ENCODE measurements at places on chromosomes 7 and 10.

DNA sequence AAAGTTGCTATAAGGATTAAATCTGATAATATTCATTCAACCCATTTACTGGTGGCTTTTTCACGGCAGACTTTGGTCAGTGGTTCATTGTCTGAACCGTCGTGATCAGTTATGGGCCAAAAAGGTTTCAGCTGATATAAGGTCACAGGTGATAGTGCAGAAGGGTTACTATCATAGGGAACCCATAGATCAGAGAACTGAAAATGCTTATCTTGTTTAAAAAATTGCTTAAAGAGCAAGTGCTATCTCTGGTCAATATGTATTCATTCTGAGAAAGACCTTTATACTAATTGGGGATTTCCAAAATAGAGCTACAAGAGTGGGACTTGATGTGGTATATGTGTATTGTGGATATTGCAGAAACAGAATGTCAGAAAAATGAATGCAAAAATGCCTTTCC is 147.8 kb upstream of the SEMA3E start:
- DNase-seq = no peak

DNA sequence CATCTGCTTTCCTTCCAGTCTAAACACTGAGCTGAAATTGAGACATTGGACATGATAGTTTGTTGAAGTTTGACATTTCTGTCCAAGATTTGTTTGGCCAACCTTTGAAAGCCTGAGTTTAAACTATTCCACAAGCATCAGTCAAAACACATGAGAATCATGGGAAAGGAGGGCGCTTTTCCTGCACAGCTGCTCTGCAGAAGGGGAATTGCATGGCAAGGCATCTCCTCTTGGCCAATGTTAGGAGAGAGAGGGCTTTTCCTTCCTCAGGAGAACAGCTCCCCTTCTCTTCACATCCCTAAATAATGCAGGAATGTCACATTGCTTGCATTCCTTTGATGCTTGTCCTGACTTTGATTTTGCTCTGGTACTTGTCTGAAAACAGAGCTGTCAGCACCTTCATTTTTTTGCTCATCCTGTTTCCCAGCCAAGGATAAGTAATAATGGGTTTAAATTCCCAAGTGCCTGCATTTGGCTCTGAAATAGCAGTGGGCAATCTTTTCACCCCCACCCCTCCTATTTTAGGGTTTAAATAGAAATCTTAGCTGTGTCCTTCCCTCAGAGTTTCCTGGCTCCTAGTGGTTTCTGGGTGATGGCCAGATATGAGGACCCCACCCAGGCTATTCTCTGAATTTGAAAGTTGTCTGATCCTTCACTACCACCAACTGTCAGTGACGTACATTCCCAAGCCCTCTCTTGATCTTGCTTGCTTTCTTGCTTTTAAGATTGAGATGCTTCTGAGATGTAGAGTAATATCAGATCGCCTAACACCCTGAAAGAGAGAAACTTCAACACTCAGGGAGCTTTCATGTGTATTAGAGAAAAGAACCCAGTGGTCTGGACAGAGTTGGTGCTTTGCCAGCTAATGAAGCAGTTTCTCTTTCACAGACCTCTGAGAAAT is 75.2 kb upstream of the NPVF start:
- DNase-seq = peak; percentile 80

DNA sequence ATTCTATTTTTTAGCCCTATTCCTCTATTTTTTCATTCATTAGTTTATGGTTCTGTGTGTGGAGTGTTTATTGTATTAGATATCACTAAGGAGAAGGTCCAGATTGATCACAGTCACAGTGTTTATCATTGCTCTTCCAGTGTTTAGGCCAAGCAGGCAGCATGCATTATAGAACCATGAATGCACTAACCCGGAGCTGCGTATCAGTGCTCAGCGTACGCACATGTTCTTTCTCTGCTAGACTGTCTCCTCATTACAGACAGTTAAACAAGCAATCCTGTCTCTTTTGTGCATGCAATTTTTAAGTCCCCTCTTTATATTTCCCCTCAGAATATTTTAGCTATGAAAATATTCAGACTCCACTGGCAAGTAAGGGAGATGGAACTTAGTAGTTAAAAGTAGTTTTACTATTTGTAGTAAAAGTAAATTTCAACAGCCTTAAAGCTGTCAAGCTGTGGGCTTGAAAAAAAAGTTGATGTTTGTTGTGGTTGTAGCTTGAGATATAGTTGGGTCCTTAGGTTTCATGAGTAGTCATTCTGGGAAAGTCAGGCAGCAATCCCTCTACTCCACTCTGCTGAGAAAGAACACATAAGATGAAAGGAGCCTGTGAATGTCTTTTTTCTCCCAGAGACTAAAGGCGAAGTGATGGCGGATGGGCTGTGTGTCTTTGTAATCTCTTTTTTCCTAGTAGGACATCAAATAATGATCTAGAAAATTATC is 260.4 kb downstream of the CDK14 start:
- DNase-seq = no peak

GRCh38 chr10:47403446-47404318 is 19.6 kb upstream of the ZNF488 start:
- DNase-seq = peak; percentile 42

DNA sequence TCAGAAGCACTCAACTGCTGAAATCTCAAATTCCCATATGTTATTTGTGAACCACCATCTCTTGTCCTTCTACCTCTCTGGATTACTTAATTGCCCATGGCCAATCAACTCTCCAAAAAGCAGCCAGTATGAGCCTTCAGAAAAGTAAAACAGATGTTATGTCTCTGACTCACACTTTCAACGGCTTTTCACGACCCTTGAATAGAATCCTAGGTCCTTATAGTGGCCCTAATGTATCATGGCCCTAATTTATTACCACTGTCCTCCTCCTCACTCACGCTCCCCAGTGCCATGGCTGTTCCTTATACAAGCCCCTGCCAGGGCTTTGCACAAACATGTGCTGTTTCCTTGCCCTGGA is 20.0 kb downstream of the ZNF438 start:
- DNase-seq = no peak

DNA sequence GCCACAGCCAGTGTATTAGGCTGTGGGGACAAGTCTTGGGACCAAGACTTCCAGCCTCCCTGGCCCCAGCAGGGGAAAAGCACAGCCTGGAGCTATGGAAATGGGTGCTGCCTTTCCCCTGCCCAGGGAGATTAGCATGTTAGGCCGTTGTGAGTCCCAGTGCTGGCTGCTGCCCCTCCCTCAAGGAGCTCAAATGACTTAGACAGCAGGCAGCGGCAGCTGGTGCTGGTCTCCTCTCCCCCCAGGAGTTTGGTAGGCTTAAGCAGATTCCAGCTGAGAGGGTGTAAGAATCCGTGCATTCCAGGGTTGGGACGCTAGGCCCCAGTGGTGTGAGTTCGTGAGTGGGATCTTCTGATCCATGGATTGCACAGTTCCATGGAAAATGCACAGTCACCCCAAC is 301.5 kb upstream of the PHF14 start:
- DNase-seq = no peak

GRCh38 chr10:90141791-90142190 is 440.4 kb downstream of the KIF20B start:
- no peak for DNase-seq

DNA sequence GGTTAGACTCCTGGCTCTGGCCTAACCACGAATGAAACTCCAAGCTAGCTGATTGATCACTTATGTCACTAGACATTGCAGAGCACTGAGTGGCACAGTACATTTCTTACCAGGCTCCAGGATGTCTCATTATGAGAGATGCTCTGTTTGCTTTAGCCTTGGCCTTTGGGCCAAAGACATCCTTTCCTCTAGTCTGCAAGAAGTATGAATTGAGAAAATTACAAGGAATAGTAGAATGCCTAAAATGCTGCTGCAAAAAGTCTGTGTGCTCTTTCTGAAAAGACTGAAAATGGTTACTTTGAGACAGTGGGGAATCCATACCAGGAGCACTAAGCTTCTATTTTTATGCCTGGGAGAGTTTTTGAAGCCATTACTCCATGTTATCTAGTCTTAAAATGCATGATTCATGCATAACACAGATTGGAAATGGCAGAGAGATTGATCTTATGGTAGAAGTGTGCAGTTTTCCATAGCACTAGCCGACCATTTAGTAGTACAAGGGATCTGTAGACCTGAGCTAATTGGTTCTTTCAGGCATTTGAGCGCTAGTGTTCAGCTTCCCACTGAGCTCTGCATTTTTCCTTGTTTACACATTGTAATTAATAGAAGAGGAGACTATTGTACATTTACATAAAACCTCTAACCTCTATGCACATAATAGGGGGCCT is 303.8 kb downstream of the PRKG1 start:
- DNase-seq = no peak

GRCh38 chr7:92325173-92325572 is 79.4 kb downstream of the ANKIB1 start:
- DNase-seq = no peak

DNA sequence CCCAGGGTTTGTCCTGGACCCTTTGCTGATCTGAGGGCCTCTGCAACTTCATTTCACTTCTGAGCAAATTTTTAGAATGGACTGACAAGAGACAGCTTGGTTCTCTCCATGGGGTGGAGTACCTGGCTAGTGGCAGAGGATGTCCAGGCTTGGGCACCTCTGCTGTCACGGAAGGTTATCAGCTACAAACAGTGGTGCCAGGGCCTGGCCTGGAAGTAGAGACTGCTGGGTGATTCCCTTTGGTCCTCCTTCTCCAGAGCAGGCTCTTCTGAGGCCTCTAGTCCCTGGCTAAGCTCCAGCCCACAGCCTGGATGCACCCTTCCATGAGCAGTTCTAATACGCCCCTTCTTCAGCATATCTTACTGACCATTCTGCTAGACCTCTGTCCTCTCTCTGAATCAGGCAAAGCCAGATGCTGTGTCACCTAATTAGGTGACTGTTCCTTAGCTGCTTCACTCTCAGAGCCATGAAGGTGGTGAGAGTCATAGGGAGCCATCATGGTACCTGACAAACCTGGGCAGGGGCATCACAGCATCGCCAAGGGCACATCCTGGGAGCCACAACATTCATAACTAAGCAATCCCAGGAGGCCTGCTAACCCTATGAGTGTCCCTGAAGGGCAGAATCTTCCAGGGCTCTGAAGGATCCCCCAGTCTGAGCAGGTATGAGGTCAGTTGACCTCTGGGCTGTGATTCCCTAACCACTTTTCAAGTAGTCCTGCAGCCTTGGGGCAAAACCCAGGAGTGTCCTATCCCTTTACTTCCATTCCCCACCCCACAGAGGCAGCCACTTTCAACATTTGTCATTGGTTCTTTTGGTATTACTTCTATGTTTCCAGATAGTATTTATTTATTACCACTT is 4.0 kb downstream of the ARHGAP22 start:
- no peak for DNase-seq

GRCh38 chr7:149719050-149719899 is 54.1 kb downstream of the ZNF467 start:
- peak; percentile 78 for DNase-seq

DNA sequence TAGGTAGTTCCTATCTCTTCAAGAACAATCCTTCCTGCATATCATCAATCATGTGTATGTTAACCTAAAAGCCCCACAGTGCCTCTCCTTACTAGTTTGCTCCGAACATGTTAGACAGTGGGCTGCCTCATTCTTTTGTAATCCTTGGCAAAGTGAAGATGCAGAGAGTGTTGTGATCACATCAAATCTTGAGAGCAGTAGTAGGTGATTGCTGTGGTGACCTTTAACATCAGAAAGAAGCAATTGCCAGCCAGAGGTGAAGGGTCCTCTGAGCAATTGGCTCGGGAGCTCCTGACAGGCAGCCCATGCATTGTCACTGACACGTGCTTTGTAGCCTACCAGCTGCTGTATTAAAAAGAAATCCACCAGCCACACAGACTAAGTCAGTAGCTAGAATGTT is 19.6 kb upstream of the GSTK1 start:
- DNase-seq = no peak

- no peak for DNase-seq
Observed at GRCh38 chr10:28897617-28898464, 220.5 kb downstream of the BAMBI start.

DNA sequence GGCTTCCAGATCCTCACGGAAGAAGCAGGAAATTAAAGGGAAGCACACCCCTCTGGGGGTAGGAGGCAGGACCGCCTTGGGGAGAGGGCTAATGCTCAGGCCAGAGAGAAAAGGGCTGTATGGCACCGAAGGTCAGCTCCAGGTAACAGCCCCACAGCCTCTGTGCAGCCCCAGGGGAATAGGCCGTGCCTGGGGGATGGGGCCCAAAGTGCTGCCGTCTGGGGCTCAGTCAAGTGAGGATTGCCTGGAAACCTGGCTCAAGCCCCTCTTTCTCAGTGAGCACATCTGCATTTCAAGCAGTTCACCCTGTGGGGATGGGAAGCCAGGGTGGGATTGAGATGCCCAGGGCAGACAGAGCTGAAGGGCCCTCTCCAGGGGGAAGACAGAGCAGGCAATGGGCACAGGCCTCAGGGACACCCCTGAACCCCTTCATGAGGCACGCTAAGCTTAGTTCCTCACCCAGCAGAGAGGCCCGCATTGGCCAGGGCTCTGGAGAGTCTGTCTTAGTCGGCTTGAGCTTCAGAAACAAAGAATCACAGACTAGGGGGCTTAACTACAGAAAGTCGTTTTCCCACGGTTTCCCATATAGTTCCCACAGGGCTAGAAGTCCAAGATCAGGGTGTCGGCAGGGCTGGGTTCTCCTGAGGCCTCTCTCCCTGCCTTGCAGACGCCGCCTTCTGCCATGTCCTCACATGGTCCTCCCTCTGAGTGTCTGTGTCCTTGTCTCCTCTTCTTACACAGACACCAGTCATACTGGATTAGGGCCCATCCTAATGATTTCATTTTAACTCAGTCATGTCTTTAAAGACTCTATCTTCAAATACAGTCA is 118.2 kb downstream of the PTPN20 start:
- DNase-seq = no peak

DNA sequence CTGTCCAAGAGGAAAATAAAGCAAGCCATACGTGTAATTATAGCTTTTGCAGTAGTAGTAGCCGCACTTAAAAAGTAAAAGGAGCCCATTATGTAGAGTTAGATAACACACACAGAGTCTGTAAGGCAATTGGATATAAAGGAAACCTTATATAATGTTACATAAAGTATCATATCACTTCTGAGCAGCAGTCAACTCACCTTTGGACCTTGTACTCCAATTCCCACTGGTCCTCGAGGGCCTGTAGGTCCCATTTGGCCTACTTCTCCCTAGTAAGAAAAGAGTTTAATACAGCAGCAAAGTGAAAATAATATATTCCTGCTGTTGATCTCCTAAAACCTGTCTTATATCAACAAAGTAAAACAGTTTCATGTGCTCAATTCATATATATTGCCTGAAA is 83.6 kb downstream of the COL28A1 start:
- no peak for DNase-seq

GRCh38 chr7:124796771-124797170 is 31.2 kb upstream of the GPR37 start:
- no peak for DNase-seq

GRCh38 chr7:2525658-2526630 is 6.4 kb downstream of the LFNG start:
- DNase-seq = no peak
